ENCODE measurements at places on chromosomes 7 and 10. TPM values are rescaled to one million over a fixed set of nuclear protein-coding genes. Genes with fewer than 3 reads are reported as not detected.

Gene ZNF425
- total RNA-seq, result 3.0 TPM

GRCh38 chr10:71632896-71633600, 86.5 kb downstream of the C10orf105 start:
- no peak for DNase-seq

Gene SPDYE5
- total RNA-seq, result 1.4 TPM

Gene CRYGN
- 0.62 TPM for total RNA-seq

DNA sequence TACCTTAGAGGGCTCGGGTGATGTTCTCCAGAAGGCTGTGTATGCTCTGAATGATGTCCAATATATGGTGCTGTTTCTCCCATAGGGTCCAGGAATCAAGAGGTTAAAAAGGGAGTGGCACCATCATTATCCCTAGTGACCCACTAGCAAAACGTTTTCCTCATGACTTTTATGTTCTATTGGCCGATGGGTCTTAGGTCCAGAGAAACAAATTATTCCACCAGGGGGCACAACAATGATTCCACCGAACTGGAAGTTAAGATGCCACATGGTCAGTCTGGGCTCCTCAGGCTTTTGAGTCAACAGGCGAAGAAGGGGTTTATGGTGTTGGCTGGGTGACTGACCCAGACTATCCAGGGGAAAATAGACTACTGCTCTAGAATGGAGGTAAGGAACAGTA, 256.1 kb downstream of the COBL start:
- no peak for DNase-seq

DNA sequence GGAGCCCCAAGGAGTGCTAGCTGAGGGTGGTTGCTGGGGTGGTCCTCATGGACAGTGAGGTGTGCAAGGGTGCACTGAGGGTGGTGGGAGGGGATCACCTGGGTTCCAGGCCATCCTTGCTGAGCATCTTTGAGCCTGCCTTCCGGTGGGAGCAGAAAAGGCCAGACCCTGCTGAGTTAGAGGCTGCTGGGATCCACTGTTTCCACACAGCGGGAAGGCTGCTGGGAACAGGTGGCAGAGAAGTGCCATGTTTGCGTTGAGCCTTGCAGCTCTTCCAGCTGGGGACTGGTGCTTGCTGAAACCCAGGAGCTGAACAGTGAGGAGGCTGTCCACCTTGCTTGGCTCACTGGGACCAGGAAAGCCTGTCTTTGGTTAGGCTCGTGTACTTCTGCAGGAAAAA, 34.9 kb downstream of the PRF1 start:
- DNase-seq, result no peak

GRCh38 chr10:106914016-106914415, 250.5 kb downstream of the SORCS1 start:
- DNase-seq, result no peak

Gene C10orf95
- total RNA-seq, result 0.55 TPM

GRCh38 chr7:3399858-3400257, 98.8 kb downstream of the SDK1 start:
- DNase-seq, result no peak

DNA sequence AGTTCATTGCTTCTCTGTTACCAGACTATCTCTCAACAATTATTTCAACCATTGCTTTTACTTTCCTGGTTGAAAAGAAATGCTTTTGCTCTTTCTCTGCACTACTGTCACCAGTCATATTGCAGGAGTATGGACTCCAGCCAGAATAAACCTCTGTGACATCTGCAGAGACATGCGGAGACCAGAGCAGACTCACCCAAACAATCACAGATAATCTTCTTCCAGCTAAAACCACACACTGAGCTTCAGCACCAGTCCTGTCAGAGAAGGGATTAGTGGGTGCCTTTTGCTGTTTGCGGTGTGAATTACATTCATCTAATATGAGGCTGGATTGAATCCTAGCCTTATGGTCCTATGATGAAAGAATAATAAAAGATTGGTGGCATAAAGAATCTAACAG, 258.6 kb downstream of the CNTNAP2 start:
- DNase-seq, result no peak

Gene CYP3A5
- 0.63 TPM for total RNA-seq

- no peak for DNase-seq
Measured at GRCh38 chr10:77563638-77564270, 73.9 kb downstream of the KCNMA1 start.

Gene KIAA1549
- total RNA-seq, result 7.4 TPM

GRCh38 chr10:3978174-3978573, 193.2 kb upstream of the KLF6 start:
- DNase-seq, result no peak

GRCh38 chr7:92731335-92732063, 104.9 kb downstream of the CDK6 start:
- DNase-seq, result no peak

- DNase-seq, result no peak
Measured at GRCh38 chr7:79361214-79361613, 92.3 kb downstream of the MAGI2 start.

Gene SKIDA1
- total RNA-seq, result 6.9 TPM

DNA sequence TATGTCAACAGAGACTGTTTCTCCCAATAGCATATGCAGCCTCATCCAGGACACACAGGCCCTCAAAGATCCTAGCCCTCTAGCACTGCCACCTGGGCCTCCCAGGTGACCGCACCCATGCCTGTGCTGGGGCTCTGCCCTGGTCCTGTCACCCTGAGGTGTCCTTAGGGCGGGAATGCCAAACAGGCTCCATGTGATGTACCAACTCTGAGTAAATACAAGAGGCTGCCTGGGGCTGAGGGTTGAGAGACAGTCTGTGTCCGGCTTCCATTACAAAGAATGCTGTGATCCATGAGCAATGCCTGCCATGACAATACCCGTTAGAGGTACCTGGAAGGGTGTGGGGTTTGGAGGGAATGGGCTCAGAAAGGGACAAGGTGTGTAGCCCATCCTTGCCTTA, 83.0 kb upstream of the KAT6B start:
- DNase-seq, result no peak
